Right renal pelvis (tissue), 4 donors: ENCODE measurements at places on chromosomes 12 and 14. TPM values are rescaled to one million over a fixed set of nuclear protein-coding genes. Genes with fewer than 3 reads are reported as not detected.

DNA sequence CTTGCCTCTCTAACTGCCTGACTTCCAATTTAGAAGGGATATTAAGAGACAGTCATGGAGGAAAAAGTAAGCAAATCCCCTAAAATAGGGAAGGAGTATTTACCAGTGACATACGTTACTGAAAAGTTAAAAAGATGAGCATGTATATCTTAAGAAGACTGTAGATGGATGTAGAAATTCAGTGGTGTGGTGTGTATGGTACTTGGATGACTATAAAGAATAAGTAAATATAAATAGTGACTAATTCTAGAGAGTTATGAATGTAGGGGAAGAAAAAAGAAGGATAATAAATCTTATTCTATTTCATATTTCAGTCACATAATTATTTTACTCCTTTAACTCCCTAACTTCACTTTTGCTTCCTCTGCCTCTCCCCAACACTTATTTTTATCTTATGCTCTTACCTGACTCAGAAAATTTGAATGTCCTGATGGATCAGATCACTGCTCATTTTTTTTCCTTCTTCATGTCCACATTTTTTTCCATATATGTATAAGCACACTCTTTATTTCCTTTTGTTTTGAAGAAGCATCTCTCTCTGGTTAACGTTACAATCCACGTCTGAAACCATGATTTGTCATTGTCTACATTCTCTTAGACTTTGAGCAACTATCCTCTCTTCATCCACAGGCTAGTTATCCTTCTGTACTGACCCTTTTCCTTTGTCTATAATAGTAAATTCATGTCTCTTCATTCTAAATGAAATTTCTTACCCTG is 422.7 kb upstream of the SYT1 start:
- DNase-seq = no peak

GRCh38 chr12:108720757-108721514 is 10.4 kb downstream of the CORO1C start:
- DNase-seq = no peak

DNA sequence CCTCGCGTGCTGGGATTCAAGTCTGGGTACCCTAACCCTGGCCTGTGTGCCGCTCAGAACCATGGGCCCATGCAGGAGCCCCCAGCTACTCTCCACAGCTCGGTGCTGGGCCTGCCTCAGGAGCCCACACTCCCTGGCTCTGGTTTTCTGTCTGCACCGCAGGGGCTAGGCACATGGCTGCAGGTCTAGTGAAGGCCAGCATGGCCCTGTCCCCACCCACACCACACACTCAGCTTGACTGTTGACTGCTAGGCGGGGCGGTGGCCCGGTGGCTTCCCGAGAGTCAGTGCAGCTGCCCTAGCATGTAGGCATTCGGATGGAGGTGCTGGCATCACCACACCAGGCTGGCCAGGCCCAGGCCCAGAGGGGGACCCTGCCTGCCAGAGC is 7.9 kb downstream of the INF2 start:
- DNase-seq = no peak

Gene SLC5A8
- polyA plus RNA-seq = 31.3 TPM

DNA sequence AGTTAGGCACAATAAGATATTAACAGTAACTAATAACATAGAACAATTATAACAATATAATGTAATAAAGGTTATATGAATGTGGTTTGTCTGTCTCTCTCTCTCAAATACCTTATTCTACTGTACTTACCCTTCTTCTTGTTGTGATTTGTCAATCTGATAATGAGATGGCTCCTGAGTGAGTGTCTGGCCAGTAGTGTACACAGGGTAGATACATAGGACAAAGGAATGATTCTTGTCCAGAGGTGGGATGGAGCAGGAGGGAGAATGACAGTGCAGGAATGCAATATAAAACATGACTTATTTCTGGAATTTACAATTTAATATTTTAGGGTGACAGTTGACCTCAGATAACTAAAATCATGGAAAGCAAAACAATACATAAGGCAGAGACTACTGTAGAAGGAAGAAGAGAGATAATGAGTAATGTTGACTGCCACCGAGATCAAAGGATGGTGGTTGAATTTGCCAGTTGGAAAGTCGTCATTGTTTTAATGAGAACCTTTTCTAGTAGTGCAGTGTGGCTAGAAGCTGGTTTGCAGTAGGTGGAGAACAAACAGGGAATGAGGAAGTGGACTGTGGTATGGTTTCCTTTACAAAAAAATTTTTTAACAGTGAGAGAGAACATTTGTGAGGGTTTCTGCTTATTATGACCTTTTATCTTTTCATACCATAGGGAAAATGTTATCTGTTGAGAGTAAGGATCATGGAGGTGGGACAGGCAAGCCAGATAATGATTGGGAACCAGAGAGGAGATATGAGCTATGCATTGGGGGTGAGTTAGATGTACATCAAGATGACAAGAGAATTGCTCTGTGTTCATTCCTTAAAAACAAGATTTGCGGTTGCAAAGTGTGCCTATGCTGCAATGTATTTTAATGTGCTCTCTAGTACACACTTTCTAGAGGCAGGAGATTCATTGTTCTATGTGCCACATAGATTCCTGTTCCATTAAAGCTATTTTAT is 458.3 kb downstream of the BTG1 start:
- no peak for DNase-seq

DNA sequence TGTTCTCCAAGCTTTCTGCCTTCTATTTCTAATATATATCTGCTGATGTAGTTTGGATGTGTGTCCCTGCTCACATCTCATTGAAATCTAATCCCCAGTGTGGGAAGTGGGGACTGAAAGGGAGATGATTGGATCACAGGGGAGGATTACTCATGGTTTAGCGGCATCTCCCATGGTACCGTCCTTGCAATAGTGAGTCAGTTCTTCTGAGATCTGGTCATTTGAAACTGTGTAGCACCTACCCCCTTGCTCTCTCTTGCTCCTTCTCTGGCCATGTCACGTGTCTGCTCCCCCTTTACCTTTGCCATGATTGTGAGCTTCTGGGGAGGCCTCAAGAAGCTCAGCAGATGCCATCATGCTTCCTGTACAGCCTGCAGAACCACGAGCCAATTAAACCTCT is 26.2 kb upstream of the ALX1 start:
- DNase-seq = no peak

- no peak for DNase-seq
These were observed 522.5 kb downstream of the RMST start for GRCh38 chr12:97984974-97985580.

- no peak for DNase-seq
These were observed 1.9 kb downstream of the RASAL1 start for GRCh38 chr12:113133666-113134065.

GRCh38 chr12:69042970-69043369 is 110.0 kb upstream of the CPM start:
- no peak for DNase-seq

DNA sequence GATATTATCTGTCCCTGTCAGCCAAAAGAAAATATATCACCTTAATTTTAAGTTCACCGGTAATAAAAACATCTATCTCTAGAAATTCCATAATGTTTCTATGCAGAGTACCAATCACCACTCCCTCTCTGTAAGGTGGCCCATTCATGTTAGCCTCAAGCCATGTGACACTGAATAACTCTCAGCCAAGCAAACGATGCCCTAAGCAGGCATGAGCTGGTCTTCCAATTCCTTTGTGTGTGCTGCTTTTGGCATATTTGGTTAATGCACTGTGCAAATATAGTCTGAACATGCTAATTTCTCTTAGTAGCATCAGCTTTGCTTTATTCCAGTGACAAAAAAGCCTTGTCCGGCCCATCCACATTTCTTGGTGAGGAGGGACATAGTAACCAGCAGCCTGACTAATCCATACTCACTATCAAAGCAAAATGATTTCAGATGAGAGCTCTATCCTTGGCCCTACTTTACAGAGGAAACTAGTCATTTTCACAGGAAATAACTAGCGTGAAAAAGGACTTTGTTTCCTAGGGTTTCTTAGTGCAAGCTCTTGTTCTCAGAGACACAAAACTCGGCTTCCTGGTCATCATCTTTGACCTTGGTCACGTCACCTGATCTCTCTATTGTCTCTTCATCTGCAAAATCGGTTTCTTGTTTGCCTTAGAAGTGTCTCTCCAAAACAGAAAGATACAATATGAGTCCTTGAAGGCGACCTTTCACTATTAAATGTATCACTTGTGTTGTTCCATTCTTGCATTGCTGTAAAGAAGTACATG is 59.2 kb upstream of the RTRAF start:
- DNase-seq = no peak

DNA sequence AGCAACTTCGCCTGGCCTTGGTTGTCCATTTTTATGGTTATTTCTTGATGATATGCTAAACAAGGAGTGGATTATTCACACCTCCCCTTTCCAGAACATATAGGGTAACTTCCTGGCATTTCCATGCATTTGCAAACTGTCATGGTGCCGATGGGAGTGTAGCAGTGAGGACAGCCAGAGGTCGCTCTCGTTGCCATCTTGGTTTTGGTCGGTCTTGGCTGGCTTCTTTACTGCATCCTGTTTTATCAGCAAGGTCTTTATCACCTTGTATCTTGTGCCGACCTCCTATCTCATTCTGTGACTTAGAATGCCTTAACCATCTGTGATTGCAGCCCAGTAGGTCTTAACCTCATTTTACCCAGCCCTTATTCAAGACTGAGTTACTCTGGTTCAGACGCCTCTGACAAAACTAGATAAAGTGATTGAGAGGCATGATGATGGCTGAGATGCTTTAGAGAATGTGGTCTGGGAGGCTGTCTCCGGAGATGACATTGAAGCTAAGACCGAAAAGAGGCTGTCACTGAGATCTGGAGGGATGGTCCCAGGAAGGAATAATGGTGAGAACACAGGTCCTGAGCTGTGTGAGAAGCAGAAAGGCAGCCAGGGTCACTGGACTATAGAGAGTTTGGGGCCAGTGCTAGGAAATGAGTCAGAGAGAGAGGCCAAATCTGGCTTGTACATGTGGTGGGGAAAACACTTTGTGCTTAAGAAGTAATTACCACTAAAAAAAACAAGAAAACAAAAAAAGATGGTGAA is 2.9 kb downstream of the GLT1D1 start:
- no peak for DNase-seq
